ENCODE measurements at places on chromosomes 1 and 21.

DNA sequence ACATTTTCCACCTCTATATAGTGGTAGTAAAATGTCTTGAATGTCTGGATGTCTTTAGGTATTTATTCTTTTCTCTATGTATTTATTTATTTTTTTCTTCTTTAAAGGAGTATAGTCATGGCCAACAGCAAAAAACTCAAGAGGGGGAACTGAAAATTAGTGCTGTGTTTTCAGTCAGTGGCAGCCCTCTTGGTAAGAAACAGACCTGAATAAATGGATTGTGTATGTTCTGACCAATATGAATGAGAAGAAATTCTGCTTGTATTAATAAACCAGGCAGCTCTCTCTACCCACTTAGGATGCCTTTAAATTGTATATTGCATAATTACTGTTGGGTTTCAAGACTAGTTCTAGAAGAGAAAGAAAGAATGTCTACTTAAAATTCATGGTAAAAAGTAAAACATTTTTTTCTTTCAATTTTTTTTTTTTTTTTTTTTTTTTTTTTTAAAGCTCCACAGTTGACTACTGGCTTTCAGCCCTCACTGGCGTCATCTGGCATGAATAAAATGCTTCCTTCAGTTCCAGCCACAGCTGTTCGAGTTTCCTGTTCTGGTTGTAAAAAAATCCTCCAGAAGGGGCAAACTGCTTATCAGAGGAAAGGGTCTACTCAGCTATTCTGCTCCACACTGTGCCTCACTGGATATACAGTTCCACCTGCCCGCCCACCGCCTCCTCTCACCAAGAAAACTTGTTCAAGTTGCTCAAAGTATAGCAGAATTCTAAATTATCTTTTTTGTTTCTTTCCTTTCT, 101.6 kb downstream of the ZMYM4 start:
- peak; percentile 32 for DNase-seq

GRCh38 chr1:59198564-59198963, 98.3 kb upstream of the FGGY start:
- no peak for DNase-seq

DNA sequence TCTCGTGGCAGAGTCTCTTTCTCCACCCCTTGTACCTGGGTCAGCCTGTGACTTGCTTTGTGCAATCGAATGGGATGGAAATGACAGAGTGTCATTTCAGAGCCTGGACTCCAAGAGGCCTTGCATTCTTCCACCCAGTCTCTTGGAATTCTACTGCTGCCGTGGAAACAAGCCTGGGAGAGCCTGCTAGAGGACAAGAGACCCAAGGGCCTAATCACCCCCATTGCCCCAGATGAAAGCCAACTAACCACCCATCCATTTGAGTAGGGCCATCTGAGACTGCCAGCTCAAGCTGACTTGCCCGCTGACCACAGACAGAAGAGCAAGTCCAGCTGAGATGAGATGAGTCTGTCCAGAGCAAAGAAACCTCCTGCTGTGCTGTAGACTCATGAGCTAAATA, 201.6 kb downstream of the PTPRU start:
- no peak for DNase-seq

DNA sequence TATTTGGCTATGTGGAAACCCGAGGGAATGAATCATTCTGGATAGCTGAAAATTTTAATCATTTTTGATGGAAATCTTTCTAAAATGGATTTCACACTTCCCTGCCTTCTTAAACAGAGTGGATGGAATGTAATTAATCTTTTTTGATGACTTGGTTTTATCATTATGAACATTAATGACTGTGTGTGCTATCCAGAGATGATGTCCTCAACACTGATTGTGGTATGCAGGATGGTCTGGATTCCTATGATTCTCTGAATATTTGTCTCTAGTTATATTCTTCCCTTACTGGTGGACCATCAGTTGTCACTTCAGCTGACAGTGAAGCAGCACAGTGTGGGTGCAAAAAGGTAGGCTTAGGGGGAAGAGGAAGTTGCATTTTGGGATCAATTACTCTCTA, 513.5 kb downstream of the LMO4 start:
- no peak for DNase-seq

GRCh38 chr21:46191257-46191685, 7.0 kb upstream of the SPATC1L start:
- peak; percentile 18 for DNase-seq
